ENCODE measurements at places on chromosomes 3 and 15.

DNA sequence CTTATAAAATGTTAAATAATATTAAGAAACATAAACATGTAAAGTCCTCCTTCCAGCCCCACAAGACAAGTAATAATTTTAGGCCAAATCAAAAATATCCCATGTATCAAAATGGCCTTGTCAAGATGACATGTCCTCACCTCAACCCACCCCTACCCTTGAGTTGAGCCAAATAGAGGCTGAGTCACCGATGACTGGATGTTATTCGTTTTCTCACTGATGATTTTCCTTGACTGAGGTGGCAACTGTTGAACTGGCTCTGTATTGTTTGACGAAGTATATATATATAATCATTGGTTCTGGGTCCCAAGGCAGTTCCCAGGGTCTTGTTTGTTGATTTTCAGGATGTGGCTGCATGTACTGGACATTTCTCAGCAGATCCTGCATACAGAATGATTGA lies 75.3 kb downstream of the TMEM108 start:
- DNase-seq = no peak

DNA sequence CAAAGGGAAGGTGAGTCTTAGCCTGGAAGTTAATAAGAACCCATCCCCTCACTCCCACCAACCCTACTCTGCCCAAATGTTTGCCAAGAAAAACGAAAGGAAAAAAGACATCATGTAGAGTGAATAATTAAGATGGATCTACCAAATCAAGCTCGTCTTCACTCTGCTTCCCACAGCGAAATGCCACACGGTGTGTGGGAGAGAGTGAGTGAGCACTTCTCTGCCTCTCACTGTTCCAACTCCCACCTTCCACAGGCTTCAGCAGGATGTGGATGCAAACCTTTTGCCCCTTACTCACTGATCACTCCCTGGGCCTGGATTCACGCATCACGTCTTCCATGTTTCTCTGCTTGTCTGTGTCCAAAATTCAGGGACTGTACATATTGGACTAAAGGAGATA lies 85.4 kb downstream of the WDR76 start:
- no peak for DNase-seq

DNA sequence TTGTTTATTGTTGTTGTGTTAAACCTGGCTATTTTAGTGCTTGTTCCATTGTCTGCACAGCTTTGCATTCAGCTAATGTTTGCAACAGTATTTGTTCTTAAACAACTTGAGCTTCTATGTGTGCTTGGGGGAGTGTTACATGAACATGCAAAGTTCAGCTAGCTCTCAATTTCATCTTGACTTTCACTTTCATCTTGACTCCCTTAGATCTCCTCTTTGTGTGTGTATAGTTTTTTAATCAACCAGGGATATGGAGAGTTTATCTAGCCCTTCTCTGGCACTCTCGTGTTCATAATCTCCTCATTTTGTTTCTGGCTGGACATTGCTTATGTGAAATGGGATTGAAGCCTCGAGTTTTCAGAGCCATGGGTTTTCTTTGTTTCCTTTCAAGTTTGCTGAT lies 212.4 kb upstream of the ZBTB20 start:
- no peak for DNase-seq

- no peak for DNase-seq
Measured at GRCh38 chr15:49857496-49858475, 236.9 kb downstream of the DTWD1 start.

GRCh38 chr3:12423131-12423530 lies 61.1 kb upstream of the TSEN2 start:
- DNase-seq = no peak

GRCh38 chr15:66588537-66588936 lies 22.7 kb upstream of the LCTL start:
- no peak for DNase-seq

DNA sequence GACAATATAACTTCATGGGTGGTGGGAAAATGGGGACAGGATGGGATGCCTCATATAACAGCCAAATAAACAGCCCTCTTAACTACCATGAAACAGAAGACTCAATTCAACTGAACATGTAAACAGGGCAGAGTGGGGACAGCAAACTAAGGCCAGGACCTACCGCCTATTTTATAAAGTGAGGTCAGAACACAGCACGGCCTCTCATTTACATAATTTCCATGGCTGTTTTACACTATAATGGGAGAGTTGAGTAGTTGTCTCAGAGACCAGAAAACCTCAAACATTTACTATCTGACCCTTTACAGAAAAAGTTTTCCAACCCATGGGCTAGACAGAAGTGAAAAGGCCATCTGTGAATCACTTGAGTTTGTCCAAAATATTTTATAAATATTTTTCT lies 56.7 kb upstream of the SNRPA1 start:
- no peak for DNase-seq

DNA sequence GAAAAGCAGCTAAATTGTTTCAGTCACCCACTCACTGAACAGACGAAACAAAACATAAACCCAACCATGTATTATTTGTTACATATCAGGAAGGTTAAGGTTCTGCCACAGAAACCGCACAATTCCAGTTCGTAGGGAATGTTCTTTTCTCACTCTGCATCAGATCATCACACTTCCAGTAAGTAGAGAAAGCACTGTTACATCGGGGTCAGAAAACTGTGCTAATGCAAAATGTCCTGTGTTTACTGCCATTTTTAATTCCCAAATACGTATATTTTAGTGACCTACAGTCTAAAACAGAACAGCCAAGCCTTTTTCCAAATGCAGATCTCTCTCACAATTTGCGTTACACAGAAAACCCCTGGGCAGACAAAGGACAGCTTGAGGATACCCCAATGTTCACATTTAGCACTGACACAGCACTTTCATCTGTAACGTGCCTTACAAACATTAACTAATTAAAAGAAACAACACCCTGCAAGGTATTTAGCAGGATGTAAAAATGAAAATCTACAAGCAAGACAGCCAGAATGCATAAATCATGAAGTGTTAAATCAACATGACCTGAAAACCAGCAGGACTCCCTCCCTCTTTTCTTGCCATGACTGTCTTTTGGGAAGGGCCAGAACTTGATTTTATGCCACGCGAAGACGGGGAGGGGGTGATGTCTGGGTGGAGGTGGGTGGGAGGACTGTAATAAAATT lies 34.8 kb upstream of the SKIL start:
- no peak for DNase-seq

- no peak for DNase-seq
Measured at GRCh38 chr3:1406250-1406649, 313.4 kb downstream of the CNTN6 start.

- no peak for DNase-seq
Measured at GRCh38 chr3:124107104-124107890, 115.4 kb upstream of the ROPN1 start.

DNA sequence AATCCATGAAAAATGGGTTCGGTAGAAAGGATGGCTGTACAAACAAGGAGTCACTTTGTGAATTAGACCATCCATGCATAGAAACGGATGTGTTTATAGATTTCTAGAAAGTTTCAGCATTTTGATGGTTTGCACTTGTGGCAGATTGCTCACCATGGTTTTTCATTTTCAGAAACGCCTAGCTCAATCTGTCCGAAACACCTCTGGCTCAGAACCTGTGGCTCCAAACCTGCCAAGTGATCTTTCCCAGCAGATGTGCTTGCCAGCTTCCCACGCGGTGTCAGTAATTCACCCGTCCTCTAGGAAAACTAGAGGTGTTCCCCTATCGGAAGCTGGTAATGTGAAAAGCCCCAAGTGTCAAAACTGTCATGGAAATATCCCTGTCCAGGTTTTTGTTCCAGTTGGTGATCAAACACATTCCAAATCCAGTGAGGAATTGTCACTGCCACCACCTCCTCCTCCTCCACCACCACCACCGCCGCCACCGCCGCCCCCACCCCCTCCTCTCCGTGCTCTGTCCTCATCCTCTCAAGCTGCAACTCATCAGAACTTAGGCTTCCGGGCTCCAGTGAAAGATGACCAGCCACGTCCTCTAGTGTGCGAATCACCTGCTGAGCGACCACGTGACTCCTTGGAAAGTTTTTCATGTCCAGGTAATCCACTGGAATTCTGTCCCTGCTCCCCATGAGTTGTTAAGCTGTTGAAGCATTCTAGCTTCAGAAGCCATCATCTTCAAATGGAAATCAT lies 21.2 kb downstream of the WHAMM start:
- no peak for DNase-seq
